ENCODE measurements at places on chromosomes 3 and 15. TPM values are rescaled to one million over a fixed set of nuclear protein-coding genes. Genes with fewer than 3 reads are reported as not detected.
A peak's percentile ranks its signal among the peaks of the same experiment; 100 is the strongest.

DNA sequence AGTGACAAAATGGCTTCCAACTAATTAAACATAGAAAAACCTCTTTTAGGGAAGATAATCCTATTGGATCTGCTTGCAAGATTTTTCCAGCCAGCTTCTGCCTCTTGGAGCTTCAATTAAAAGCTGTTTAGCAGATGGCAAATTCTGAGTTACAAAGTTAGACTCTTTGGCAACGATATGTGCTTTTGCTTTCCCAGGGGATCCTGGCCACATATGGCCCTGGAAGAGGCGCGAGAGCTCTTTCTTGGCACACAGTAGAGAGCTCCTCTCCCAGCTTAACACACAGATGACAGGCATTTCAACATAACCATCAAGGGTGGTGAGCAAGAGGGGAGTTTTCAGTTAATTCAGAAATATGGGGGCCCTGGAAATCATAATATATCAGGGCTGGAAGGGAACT lies 41.6 kb upstream of the GALNT15 start:
- H3K27ac ChIP-seq = peak overlapping the region; percentile 45
- no peaks in the 10 kb centered on the region for H3K27me3 ChIP-seq
- H3K4me1 ChIP-seq = peaks cover 30% of the 10 kb centered on the region

GRCh38 chr3:129718201-129718600 lies 111.7 kb upstream of the PLXND1 start:
- peaks cover 13% of the 10 kb centered on the region for H3K4me1 ChIP-seq
- DNase-seq = no peak
- H3K27me3 ChIP-seq = no peaks in the 10 kb centered on the region
- no peak overlapping the region for H3K27ac ChIP-seq

DNA sequence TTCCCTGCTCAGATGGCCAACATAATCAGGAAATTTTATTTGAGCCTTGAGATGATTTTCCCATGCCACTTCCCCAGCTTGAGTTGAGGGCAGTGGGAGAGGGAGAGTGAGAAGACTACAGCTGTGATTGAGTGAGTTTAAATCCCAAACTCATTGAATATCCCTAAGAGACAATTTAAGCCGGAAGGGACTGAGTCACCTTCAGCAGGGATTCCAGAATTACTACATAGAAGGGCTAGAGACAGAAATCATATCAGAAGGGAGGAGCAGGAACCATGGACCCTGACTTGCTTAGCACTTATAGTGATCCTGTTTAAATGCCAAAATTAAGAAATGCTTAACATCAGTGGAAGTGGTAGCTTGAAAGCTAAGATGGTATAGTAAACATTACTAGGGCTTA lies 312.2 kb upstream of the SLCO3A1 start:
- H3K4me1 ChIP-seq = peaks cover 6% of the 10 kb centered on the region
- no peak overlapping the region for H3K27ac ChIP-seq
- DNase-seq = no peak
- H3K4me3 ChIP-seq = no peak overlapping the region
- H3K36me3 ChIP-seq = no peaks in the 10 kb centered on the region

The HRH1 gene
- total RNA-seq = 11.3 TPM

DNA sequence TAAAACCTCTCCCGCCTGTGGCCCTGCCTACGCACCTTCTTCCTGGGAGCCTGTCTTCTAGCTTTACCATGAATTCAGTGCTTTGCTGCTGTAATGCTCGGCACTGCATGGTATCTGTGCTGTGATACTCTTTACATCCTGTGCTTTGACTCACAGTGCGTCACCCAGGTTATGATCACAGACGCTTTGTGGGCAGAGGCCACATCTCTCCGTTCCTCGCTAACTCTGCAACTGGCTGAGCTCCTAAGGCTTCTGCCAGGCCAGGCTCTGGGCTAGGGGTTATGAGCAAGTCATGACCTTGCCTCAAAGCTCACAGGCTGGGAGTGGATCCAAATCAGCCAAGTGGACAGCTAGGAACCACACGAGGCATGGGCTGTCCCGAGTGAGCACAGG lies 23.2 kb downstream of the SPTBN5 start:
- DNase-seq = no peak
- no peaks in the 10 kb centered on the region for H3K36me3 ChIP-seq
- no peak overlapping the region for H3K4me3 ChIP-seq

DNA sequence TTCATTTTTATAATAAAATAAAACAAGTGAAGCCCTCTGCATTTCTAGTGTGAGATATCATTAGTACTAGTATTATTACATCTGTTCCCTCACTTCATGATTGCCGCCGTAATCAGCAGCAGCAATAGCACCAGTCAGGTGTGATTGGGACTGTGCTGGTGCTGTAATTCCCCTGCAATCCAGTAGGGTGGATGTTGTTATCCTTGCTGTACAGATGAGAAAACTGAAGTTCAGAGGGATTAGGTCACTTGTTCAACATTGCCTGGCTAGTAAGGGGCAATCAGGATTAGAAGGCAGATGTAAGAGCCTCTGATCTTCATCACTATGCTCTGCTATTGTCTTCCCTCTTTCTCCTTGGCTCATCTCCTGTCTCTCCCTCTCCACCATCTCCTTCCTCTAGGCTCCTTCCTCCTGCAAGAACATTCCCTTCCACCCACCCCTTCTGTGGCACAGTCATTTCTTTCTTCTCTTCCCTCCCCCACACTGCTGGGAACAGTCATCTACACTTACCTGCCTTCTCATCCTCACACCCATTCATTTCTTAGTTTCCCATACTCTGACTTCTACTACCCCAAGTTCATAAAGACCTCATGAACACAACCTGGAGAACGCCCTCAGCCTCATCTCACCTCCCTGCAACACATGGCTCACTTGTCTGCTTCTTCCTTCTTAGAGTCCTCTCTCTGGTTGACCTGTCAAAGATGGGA lies 29.7 kb downstream of the CRYGS start:
- H3K36me3 ChIP-seq = no peaks in the 10 kb centered on the region
- H3K4me1 ChIP-seq = no peaks in the 10 kb centered on the region
- H3K27me3 ChIP-seq = peaks cover 23% of the 10 kb centered on the region

The PPP1R14D gene
- not detected for total RNA-seq

DNA sequence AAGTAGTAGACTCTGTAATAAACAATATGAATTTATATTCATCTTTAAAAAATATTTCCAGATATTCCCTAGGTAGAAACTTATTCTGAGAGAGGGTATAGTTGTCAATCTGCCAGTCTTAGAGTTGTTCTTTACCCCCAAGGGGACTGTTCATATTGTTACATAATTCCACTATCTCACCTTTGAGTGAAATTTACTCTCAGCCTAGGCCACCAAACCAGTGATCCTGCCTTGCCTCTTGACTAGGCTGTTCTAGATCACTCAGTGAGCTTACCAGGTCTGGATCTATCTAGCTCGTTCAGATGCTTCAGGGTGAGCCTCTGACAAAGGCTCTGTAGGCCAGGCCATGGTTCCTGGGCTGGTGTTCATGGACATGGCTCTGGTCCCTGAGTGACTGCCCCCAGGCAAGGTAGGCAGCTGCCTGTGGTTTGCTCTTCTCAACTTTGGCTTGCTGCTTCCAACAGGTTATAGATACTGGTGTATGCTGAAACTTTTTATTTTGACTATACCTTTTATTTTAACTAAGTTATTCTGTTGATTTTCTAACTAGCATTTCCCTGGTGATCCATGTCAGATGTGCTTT lies 27.6 kb downstream of the ZNF592 start:
- no peak overlapping the region for H3K4me3 ChIP-seq
- DNase-seq = no peak
- H3K4me1 ChIP-seq = peaks cover 6% of the 10 kb centered on the region

The REC114 gene
- total RNA-seq = not detected

DNA sequence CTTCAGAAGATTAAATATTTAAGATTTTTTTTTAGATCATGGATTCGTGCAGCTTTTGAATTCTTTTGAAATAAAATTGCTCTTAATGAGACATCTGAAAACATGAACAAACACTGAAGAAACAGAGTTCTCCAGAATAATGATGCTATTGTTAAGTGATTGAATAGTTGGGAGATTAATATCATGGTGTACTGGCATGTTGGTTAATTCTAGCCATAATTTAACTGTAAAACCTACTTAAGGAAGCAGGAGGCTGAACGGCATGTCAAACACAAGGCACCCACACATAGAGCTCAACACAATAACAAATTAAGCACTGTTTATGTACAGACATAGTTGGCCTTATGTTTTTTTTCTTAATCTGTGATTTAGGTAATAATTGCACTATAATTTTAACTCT lies 185.6 kb downstream of the RBMS3 start:
- no peaks in the 10 kb centered on the region for H3K36me3 ChIP-seq
- H3K4me1 ChIP-seq = no peaks in the 10 kb centered on the region
- no peak overlapping the region for H3K4me3 ChIP-seq
- DNase-seq = no peak
- no peak overlapping the region for H3K27ac ChIP-seq
- no peaks in the 10 kb centered on the region for H3K27me3 ChIP-seq

- H3K4me3 ChIP-seq = peak overlapping the region; percentile 14
- no peaks in the 10 kb centered on the region for H3K36me3 ChIP-seq
- no peak for DNase-seq
Observed at GRCh38 chr15:74869726-74870407, 3.3 kb downstream of the SCAMP2 start.

DNA sequence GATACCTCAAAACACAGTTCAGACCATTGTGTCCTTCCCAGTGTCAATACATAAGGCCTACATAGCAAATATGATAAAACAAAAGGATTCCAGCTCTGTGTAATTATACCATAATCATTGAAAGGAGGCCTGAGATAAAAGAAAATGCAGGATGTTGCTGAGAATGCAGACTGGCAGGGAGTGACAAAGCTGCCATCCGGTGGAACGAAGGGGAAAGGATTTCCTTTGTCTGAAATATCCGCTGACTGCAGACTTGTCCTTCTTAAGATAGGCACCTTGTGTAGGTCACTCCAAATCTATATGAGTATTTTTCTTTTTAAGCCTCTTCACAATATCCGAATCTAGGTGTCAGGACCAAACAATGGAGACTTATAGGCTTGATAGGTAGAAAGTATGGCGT lies 108.0 kb downstream of the KCNH8 start:
- H3K27me3 ChIP-seq = no peaks in the 10 kb centered on the region
- no peak overlapping the region for H3K27ac ChIP-seq
- no peaks in the 10 kb centered on the region for H3K4me1 ChIP-seq
- no peaks in the 10 kb centered on the region for H3K36me3 ChIP-seq
- H3K4me3 ChIP-seq = no peak overlapping the region

- no peak overlapping the region for H3K27ac ChIP-seq
- peak overlapping the region; percentile 42 for H3K4me3 ChIP-seq
- peaks cover 26% of the 10 kb centered on the region for H3K4me1 ChIP-seq
Observed at GRCh38 chr3:8768364-8769087, 887 bp downstream of the OXTR start.

DNA sequence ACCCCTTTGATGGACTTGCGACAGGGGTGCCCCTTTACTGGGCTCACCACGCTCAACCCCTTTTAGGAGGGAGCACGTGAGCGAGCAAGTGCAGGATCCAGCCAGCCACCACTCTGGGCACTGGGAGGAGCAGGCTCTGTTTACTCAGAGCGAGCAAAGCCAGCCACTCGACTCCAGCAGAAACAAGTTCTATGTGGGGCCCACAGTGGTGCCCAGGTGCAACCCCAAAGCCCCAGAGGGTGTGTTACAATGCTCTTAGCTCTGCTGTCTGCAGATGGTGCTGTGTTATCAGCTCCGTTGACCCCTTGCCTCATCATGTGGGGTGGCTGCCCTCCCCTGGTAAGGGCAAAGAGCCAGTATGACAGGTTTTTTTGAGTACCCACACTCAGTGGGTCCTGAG lies 120.3 kb upstream of the SUCLG2 start:
- no peak overlapping the region for H3K4me3 ChIP-seq
- no peak overlapping the region for H3K27ac ChIP-seq
- no peaks in the 10 kb centered on the region for H3K27me3 ChIP-seq
- no peak for DNase-seq

DNA sequence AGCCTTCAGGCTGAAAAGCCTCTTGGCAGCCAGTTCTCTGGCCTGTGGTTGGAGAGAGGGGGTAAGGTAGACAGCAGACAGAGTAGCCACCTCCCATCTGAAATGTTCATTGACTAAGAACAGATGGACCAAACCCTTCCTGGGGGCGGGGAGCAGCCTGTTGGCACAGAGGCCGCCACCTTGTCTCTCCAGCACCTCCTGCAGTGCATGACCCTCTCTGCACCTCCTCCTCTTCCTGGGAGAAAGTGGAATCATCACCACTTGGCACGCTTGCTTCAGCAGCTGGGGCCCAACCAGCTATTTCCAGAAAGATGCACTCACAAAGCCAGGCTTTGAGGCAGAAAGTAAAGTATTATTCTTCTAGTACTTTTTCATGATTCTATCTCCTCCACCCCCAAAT lies 313.4 kb upstream of the CHRM5 start:
- no peak for DNase-seq
- H3K27ac ChIP-seq = no peak overlapping the region
- H3K36me3 ChIP-seq = no peaks in the 10 kb centered on the region
- no peaks in the 10 kb centered on the region for H3K27me3 ChIP-seq
- H3K4me3 ChIP-seq = no peak overlapping the region

The SLC2A2 gene
- 2.0 TPM for total RNA-seq

DNA sequence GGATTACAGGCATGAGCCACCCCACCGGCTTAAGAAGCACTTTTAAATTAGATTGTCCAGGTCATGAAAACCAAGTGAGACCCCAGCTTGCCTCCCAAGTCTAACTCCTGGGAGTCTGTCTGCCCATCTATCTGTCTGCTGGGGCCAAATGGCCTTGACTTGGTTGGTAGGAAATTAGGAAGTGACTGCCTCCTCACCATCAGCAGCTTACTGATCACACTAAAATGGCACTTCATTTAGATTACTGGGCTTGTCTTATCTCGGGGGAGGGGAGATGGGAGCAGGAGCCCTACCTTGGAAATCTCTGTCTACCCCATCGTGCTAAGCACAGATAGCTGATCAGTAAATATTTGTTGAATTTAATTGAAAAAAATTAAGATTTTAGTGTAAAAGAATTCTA lies 5.6 kb upstream of the LRRC2 start:
- no peak overlapping the region for H3K27ac ChIP-seq
- no peaks in the 10 kb centered on the region for H3K27me3 ChIP-seq
- DNase-seq = no peak
- H3K4me3 ChIP-seq = no peak overlapping the region

- H3K4me1 ChIP-seq = peaks cover 14% of the 10 kb centered on the region
- no peak overlapping the region for H3K27ac ChIP-seq
- DNase-seq = peak; percentile 65
- no peaks in the 10 kb centered on the region for H3K36me3 ChIP-seq
Observed at GRCh38 chr3:51380601-51381332, 4.3 kb upstream of the MANF start.

DNA sequence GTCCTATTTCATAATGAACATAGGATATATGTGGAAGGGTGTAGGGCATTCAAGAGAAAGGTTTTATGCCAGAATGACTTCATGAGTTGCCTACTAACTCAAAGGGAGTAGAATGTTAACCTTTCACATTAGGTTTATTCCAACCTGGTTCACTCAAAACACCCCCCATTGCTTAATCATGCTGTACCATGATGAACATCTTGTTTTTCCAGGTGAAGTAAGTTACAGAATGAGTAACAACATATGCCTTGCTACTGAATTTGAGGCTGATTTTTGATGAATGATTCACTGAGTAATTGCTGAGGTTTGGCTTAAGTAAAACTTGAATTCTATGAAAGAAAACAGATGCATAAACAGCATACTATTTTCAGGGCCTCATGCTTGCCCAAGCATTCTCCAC lies 5.9 kb upstream of the CLDN16 start:
- DNase-seq = no peak
- H3K27ac ChIP-seq = no peak overlapping the region
- H3K36me3 ChIP-seq = no peaks in the 10 kb centered on the region
- H3K4me3 ChIP-seq = no peak overlapping the region
- no peaks in the 10 kb centered on the region for H3K27me3 ChIP-seq
